ENCODE measurements at places on chromosomes 13 and 19.

GRCh38 chr19:13220847-13221246, 70.6 kb downstream of the IER2 start:
- no peak for DNase-seq

DNA sequence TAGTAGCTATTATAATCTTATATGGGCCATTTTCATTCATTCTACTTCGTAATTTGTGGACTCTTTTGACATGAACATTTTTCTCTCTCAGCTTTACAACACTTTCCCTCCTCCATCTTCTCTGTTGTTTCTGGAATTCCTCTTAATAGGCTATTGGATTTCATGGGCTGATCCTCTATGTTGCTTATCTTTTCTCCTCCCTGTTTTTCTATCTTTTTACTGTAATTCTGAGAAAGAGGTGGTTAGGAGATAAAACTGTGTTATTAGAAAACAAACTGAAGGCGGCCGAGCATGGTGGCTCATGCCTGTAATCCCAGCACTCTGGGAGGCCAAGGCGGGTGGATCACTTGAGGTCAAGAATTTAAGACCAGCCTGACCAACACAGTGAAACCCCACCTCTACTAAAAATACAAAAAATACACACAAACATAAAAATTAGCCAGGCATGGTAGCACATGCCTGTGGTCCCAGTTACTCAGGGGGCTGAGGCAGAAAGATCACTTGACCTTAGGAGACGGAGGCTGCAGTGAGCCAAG, 188.1 kb downstream of the UGGT2 start:
- no peak for DNase-seq

GRCh38 chr19:35461060-35461459, 13.0 kb downstream of the FFAR2 start:
- no peak for DNase-seq

- no peak for DNase-seq
Measured at GRCh38 chr13:66547685-66548084, 682.5 kb downstream of the PCDH9 start.

All from NCI-H748 treated with DMSO at 0.1 percent for 48 hours (cell line).